ENCODE measurements at places on chromosomes 5 and 9.

GRCh38 chr5:84168841-84169240 is 215.8 kb downstream of the EDIL3 start:
- no peak for DNase-seq

DNA sequence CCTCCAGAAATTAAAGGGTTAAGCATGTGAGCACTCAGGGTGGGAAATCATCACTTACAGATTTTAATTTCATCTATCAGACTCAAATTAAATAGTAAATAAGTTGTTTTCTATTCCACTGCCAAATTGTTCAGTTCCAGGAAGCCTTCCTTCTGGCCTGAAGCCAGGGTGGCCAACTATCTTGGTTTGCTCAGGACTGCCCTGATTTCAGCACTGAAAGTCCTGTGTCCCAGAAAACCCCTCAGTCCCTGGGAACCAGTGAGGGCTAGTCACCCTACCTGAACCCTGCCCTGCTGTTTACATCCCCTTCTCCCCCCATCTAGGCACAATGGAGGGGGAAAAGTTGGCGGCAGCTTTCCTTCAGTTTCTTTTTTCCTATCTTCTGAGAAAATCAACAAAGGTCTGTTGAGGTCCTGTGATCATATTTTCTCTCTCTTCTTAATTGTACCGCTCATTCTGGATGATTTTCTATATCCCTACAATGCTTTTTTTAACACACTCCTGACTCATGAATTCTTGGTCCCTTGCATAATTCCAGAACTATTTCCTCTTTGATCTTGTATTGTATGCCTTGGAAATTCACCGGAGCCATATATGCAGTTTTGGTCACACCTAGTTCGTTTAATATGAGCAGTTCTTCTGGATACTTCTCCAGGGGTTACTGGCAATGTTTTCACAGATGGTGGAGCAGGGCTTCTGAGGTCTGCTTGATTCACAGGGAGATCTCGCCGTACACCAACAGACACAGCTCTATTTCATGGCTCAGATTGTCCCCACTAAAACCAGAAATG is 103.8 kb downstream of the MAP1B start:
- no peak for DNase-seq

- DNase-seq = no peak
Observed at GRCh38 chr5:58497921-58498320, 6.7 kb downstream of the GAPT start.

DNA sequence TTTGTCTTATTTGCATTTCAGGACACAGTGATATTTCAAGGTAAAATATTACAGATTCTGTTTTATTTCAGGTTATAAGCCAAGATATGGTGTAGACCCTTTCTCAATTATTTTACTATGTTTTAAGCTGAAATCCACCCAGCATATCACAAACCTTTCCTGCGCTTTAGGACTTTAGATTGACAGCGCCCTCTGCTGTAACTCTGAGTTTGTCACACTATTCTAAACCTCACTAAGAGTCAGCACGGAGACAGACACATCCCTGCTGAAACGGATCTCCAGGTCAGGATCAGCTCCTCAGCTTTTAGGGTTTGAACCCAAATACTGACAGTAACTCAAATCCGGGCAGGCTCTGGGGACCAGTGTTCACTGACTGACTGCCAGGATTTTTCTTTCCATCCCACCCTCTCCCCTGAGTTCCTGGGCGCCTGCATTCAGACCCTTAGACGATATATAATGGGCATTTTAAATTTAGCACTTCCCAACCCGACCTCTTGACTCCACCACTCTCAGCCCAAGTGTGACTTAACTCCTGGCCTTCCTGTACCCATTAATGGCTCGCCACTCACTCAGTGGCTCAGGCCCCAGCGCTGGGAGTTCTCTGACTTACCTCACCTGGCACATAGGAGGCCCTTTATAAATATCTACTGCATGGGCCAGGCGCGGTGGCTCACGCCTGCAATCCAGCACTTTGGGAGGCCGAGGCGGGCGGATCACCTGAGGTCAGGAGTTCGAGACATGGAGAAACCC is 33.5 kb downstream of the TLX3 start:
- peak; percentile 36 for DNase-seq

DNA sequence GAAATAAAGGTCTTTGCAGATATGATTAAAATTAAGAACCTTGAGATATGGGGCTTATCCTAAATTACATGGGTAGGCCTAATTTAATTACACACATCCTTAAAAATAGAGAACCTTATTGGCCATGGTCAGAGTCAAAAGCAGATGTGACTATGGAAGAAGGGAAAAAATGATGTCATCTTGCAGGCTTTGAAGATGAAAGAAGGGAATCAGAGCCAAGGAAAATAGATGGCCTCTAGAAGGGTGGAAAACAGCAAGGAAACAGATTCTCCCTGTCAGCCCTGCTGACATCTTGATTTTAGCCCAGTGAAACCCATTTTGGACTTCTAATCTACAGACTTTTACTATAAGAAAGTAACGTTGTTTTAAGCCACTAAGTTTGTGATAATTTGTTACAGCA is 37.6 kb upstream of the KCNN2 start:
- DNase-seq = no peak

DNA sequence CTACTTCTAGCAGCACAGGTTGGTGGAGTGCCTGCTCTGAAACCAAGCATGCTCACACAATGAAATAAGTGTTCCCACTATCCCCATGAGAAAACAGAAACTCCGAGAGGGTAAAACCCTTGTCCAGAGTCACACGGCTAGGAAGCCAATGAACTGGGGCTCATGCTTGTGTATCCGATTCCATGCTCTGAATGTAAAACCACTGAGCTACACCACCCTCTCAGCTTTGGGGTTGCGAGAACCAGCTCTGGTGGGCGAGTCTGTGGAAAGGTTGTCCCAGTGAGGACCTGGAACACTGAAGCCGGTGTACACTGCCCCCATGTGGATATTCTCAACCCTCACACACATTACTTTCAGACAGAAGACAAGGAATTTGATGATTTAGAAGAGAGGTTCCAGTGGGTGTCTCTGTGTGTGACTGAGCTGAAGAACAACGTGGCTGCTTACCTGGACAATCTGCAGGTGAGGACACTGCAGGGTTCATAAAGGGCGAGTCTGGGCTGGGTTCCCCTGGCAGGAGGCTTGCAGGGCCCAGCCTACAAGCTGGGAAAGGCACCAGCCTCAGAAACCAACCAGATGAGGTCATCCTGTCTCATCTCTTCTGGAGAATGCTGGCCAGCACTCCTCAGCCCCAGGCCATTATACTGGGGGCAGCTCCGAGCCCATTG is 37.4 kb downstream of the ARHGEF37 start:
- DNase-seq = peak; percentile 29

DNA sequence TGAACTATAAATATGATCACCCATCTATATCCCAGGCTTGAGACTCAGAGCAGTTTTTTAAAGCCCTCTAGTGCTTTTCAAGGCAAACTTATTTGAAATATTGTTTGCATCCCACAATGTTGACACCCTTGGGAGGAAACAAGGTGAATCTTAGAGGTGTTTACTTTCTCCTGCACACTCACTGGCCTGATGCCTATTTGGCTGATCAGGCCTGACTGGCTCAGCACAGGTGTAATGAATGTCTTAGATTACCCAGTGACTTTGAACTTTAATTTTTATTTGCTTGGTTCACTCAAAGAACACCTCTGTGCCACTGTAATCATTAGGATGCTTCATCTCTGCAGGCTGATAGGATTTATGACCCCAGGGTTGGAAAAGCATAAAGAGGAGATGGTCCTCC is 158.3 kb downstream of the KCTD16 start:
- DNase-seq = no peak

DNA sequence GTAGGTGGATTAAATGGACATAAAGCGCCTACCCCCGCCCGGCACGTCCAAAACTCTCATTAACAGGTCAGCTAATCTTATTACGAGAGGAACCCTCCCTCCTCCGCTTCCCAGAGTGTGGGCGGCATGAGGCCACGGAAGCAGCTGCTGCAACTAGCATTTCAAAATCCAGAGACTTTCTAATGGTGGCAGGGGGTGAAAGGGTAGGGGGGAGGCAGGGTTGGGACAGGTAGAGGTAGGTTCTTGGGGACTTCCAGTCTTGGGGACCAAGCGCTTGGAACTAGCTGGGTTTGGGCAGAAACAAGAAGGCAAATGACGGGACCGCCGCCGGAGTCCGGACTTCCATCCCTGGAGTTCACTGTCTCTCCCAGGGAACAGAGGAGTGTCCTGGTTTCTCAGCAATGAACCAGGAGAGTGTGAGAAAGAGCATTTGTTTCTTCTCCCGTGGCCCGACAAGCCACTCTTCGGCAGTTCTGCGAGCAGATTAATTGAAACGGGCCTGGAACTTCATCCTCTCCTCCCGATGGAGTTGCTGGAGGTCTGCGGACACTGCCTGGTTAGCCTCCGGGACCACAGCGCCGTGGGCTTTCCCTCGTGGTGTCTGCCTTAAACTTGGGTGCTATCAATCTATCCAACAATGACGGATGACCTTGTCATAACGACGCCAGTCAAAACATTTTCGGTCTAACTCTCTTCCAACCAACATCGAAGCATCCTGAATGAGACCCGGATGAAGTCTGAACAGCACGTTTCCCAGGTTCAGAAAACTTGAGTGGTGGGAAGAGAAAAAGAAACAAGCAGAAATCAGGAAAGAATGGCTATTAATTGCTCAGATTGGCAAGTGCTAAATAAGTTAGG is 1.6 kb upstream of the PRDM6 start:
- no peak for DNase-seq
